Smooth muscle cell of the coronary artery (primary cell): ENCODE measurements at places on chromosomes 2 and 18. TPM values are rescaled to one million over a fixed set of nuclear protein-coding genes. Genes with fewer than 3 reads are reported as not detected.

The TMEM237 gene
- 7.7 and 36.5 TPM in 2 replicates for total RNA-seq

The IL36A gene
- not detected in 2 replicates for total RNA-seq

The STK25 gene
- 181 and 244 TPM in 2 replicates for total RNA-seq

The CROCC2 gene
- 0.12 TPM in 1 of 2 replicates, not detected in the other for total RNA-seq

The FBXO36 gene
- 0.82 and 1.4 TPM in 2 replicates for total RNA-seq

The C2orf66 gene
- total RNA-seq = 0.08 TPM in 1 of 2 replicates, not detected in the other
